AG10803 (cell line): ENCODE measurements at places on chromosomes 3 and 15.

DNA sequence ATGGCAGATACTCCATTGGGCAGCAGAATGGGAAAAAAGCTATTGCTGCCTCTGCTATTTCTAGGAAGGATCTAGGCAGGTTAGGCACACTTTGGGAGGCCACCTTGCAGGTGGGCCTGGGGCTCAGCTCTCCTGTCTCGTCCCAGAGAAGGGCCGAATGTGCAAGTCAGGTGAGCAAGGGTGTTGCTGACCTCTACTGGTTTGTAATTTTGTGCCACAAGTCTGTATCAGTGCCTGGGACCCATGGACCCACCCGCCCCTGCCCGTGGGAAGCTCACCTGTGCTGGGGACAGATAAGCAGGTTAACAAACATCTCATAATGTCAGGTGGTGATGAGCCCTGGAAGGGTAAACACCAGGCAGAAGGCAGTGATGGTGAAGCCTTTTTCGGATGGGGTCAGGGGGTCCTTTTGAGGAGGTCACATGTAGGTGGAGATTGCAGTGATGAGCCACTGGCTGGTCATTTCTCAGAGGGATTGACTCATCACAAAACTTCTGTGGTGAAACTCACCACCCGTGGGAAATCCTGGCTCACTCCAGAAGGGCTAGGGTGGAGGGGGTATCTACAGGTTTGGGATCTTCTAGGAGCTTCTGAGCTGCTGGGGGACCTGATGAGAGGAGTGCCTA lies 161.3 kb downstream of the KLF13 start:
- peak; percentile 66 for DNase-seq

DNA sequence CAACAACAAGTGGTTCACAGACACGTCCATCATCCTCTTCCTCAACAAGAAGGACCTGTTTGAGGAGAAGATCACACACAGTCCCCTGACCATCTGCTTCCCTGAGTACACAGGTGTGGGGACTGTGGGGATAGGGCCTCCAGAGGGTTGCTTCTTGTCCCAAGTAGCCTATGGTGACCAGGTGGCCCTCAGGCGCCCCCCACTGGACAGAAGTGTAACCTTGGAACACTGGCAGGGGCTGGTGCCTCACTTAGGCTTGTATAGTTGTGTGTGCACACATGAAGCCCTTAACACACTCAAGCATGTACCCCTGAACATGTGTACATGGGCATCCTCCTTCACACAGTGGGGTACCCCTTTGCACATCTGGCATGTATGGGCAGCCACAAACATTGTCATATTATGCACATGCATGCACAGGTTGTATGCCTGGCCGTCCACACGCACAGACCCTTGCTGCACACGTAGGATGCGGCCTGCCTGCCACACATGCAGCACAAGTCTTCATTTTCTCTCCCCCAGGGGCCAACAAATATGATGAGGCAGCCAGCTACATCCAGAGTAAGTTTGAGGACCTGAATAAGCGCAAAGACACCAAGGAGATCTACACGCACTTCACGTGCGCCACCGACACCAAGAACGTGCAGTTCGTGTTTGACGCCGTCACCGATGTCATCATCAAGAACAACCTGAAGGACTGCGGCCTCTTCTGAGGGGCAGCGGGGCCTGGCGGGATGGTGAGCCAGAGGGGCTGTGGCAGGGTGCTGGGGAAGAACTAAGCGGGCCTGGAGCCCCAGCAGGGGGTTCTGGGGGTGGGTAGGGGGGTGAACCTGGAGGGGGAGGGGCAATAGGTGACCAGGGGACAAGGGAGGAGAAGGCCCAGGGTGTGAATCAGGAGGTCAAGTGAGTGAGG lies 11.7 kb upstream of the SEMA3B start:
- no peak for DNase-seq

DNA sequence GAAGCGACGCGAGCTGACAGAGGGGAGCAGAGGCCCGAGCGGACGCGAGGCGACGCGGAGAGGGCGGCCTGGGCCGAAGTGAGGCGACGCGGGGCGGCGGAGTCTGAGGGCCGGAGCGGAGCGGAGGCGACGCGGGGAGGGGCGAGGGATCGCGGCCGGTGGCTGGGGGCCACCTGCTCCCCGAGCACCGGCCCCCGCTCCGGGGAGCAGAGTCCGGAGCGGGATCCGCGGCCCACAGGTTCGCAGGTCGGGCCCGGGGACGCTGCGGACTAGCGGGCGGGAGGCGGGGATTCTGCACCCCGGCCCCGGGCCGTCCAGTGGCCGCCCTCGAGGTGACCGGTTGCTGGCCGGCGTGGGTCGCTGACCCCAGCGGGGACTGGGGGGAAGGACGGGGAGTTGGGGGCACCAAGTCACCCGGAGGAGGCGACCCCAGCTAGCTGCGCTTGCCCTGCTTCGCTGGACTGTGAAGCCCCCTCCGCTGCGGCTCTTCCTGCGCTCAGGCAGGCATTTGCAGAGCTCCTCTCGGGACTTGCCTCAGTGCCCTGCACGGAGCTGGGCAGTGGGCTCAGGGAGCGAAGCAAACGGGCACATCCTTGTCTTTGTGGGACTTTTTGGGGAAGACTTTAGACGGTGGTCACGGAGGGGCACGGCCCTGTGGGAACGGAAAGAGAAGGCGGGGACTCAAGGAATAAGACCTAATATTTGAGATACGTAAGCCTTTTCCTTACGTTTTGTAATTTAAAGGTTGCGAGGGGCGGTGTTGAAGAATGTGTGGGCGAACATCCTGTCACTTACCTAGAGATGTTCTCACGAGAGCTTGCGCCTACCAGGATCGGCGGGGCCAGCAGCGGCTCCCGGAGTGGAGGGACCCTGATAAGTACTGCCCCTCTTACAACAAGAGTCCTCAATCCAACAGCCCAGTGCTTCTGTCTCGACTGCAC lies 566 bp downstream of the HMCES start:
- DNase-seq, result peak; percentile 25

GRCh38 chr3:137906985-137907649 lies 102.8 kb upstream of the CLDN18 start:
- no peak for DNase-seq

DNA sequence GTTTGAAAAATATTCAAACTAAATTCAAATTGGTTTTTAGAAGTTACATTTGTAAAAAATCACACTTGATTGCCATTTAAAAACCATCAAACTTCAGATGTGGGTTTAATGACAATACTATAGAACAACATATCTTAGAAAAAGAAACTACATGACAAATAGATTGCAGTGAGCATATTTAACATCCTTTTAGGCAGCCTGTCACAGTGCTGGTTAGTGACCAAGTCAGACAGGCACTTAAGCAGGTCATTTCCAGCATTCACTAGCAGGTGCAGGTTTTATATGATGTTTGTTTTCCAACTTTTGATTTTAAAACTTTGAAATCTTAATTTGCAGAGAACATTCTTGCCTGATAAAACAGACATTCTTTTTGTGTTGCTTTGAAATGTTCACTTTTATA lies 115.7 kb downstream of the MBNL1 start:
- DNase-seq, result no peak

DNA sequence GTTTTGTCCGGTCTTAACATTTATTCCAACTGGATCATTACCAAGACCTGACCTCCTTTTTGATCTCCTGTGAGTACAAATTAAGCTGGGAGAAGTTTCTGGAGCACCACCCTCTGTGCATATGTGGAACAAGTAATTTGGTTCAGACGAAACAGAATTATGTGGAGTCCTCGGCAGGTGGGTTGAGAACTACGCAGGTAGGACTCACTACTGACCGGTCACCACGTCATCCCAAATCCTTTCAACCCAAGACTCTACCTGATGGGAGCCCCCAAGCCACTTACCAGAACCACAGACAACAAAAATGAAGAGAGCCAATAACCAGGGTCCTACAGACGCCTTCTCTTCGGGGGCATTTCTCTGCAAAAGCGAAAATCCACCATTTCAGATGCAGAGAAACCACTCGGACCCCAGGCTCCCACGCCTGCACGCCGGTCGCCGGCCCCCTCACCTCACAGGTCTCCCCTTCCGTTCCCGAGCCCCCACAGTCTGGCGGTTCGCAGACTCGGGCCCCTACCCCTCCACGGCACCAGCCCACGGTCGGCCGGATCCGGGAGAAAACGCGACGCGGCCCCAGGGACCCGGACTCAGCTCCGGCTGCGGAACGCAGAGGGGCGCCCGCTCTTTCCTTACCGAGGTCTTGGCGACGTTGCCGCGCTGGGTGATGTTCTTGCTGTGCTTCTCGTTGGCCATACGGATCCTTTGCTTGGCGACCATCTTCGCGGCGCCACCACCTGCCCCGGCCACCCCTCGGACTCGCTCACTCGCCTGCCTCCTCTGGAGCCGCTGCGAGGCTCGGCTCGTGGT lies 674 bp downstream of the SERP1 start:
- peak; percentile 20 for DNase-seq

DNA sequence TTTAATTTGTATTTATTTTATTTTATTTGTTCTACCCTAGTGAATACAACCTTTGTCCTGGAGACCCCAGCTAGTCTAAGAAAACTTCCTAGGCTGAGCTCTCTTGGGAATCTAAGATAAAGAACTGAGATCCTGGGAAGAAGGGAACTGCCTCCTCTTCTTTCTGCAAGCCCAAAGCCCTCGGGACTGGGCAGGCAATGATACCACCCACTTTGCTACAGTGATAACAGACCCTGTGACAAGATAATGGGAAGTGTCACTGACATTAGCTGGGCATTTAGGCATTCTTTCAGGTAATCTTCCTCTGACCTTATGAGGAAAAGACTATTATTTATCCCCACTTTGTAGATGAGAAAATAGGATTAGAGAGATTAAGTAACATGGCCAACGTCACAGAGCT lies 15.1 kb downstream of the TYRO3 start:
- DNase-seq, result no peak

DNA sequence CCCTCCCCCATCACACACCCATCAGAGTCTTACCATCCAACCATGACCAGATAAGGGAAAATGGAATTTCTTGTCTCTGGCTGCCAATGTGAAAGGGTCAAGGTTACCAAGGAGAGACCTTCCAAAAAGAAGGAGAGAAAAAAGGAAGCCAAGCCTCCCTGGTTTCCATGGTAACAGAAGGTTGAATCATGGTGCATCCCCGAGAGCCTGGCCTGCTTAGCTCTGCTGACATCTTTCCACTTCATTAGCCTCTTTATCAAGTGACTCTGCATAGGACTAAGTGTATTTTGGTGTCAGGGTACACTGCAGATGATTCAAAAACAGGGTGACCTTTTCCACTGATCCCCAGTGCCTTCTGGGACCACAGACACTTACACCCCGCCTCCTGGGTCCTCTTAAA lies 225.7 kb upstream of the PPP2R3A start:
- no peak for DNase-seq

- DNase-seq, result peak; percentile 65
Observed at GRCh38 chr15:44099671-44100070, 95.4 kb downstream of the FRMD5 start.

DNA sequence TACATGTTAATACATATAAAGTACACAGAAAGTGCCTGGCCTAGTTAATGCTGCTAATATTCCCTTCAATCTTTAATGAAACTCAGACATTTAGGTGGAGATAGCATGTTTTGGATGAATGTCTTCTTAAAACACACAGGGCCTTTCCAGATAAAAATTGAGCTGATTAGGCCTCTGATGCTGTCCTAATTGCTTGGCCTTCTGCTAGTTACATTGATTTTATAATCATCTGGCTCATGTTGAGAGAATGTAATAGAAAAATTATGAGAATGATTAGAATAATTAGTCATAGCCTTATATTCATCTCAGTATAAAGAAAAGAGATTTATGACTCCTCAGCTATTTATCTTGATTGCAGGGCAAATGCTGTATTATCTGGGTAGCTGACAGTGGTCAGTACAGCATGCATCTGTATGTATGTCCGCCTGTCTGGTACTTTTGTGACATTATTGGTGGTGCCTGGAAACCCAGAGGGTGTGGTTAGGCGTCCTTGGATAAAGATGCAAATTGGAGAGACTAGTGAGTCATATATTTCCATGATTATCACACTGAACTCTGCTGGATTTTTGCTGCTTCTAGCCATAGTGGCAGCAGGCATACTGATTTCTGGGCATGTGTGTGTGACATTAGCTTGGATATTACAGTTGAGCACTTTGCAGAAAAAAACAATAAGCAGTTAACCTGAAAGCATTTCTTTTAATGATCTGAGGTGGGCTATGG lies 120.8 kb downstream of the FEZF2 start:
- no peak for DNase-seq

GRCh38 chr3:179071323-179072099 lies at the start of gene ZMAT3:
Gene ZMAT3 (minus strand): TSS chr3:179071809. CDS start chr3:179067752, 4,057 bp downstream.
- peak; percentile 81 for DNase-seq

DNA sequence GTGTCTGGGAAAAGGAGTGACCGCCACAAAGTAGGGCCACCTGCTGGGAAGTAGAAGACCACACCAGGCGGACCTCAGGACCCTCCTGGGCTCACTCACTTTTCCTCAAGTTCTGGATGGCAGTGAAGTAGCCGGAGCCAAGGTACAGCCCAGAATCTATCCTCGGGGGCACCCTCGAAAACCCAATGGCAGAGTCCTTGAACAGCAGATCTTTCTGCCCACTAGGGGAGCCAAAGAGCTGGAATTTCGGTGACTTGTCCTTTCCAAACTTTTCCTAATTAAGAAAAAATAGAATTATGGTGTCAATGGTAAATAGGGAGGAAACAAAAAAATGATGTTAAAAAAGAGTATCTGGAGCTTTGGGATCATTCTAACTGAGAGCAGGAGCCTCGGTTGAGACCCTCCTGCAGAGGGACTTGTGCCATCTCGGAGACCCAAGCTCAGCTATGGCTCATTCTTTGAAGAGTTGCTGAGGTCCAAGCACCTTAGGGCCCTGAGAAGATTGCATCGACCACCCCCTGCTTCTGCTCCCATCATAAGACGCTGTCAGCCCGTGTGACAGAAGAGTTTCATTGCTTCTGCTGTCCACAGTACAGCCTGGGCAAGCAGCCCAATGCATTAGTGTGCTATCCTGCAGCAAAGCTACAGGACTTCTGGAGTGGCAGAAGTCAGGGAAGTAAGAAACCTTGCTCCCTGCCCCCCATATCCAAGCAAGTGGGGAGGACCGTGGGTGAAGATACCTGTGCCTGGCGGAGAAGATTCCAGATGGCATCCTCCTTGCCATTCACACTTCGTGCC lies 14.8 kb downstream of the LTF start:
- peak; percentile 9 for DNase-seq

- DNase-seq, result no peak
Observed at GRCh38 chr3:60282866-60283265, 968.4 kb downstream of the FHIT start.

GRCh38 chr3:43187836-43188479 lies 82.1 kb upstream of the POMGNT2 start:
- DNase-seq, result no peak

DNA sequence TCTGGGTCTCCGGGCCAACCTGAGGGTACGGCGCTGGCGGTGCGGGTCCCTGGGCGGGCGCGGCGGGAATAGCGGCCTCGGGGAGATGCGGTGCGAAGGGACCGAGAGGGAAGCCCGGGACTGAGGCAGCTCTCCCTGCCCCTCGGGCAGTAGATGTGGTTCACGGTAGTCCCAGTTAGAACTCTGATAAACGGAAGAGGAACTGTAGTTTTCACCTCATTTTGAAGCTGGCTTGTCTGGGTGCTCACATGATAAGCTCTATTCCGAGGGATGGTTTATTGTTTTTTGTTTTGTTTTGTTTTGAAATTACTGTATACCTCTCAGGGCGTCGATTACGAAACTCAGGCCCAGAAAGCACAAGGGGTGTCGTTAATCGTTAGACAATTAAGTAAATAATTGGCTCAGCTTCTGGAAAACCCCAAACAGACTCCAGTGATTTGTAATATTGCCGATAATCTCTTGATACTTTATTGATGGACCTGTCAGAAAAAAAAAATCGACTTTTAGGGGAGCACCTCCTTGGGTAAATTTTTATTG lies 413 bp downstream of the NUSAP1 start:
- no peak for DNase-seq
